ENCODE measurements at places on chromosomes 1 and 21. TPM values are rescaled to one million over a fixed set of nuclear protein-coding genes. Genes with fewer than 3 reads are reported as not detected.

GRCh38 chr1:5706239-5706638, 286.0 kb downstream of the NPHP4 start:
- no peak for DNase-seq

The COL6A2 gene
- 222 TPM for total RNA-seq

The SLC66A1 gene
- total RNA-seq, result 7.5 TPM

DNA sequence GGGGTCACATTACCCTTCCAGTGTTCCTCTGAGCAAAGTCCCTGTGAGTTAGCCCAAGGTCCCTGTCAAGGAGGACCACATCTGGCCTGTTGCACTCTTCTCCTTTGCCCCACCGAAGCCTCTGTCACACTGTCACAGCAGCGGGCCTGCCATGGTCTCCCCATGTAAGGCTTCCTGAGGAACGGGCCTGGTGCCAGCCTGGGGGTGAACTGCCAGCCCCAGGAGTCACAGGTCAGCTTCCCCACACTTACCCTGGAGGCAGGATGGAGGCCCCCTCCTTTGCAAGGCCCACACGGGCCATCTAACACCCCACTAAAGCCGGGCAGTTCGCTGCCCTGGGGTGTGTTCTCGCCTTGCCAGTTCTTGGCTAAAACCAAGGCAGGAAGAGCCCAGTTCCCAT, 14.1 kb downstream of the TNFRSF1B start:
- DNase-seq, result no peak

GRCh38 chr1:20978413-20978812, 191.3 kb upstream of the HP1BP3 start:
- no peak for DNase-seq

Measured in IMR-90 (cell line).